ENCODE measurements at places on chromosomes 1 and 21.
A peak's percentile ranks its signal among the peaks of the same experiment; 100 is the strongest.

DNA sequence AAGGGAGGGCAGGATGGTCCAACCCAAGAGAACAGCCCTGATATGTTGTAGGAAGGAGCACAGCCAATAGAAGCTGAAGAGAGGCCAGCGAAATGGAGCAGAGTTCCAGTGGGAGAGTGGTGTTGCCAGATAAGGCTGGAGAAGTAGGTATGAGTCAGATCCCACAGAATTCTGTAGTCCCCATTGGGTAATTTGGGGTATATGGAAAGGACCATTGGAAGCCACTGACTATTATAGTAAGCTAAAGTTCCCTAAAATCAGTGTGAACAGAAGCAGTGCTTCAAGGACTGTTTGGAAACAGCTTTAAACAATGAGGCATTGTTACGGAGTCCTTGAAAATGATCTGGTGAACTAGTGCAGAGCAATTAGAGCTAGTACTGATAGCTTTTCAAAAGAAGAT lies 63.0 kb downstream of the DISP1 start:
- no peak for DNase-seq

DNA sequence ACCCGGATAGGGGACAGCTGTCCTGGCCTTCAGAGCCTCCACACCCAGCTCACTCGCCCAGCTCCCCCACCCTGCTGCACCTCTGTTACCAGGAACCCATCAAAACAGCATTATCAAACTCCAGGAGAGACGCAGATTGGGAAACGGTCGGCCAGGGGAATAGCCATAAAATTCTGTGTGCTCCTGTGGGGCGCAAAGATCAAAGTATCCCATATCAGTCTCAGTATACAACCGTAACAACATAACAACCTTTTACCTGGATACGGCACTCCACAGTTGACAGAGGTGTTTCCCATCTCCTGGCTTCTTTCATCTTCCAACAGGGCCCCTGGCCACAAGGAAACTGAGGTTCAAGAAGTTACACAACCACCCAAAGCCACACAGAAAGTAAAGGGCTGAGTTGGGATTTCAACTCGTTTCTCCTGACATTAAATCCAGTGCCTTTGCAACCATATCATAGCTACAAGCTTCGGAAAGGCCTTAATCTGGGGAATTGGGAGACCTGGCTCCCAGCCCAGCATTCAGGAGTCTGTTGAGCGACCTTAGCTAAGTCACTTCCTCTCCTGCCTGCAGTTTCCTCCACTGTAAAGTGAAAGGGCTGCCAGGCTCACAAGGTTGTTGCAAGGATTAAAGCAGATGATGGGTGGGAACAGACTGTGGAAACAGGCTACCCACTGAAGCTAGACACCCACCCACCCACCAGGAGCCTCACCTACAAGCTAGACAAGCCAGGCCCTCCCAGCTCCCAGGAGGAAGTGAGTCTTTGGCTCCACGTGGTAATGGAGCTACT lies 8.1 kb upstream of the EPHB2 start:
- DNase-seq, result no peak

DNA sequence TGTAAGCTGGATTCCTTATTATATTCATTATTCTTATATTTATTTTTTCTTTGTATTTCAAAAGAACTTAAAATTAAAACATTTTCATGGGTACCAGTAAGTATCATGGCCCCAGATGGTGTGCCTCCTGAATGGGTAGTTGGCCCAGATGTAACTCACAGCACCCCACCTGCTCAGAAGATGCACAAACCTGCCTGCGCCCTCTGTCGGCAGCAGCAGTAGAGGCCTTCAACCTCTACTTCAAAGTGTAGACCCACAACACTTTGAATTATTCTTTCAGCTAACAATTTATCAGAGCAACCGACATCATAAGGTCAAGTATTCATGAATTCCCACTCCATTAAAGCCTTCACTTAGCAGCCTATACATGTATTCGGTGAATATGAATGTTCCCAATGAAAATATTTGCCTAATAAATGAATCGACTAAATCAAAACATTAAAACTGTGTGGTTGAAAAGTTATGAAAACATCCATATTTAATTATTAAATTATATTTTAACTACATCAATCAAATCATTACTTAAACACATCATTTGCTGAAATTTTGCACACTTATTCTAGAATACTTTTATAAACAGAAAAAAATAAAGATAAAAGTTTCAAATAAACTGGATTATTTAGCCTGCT lies 25.4 kb downstream of the PIGM start:
- DNase-seq, result peak; percentile 76

- no peak for DNase-seq
Measured at GRCh38 chr1:87176087-87176486, 152.6 kb upstream of the LMO4 start.

DNA sequence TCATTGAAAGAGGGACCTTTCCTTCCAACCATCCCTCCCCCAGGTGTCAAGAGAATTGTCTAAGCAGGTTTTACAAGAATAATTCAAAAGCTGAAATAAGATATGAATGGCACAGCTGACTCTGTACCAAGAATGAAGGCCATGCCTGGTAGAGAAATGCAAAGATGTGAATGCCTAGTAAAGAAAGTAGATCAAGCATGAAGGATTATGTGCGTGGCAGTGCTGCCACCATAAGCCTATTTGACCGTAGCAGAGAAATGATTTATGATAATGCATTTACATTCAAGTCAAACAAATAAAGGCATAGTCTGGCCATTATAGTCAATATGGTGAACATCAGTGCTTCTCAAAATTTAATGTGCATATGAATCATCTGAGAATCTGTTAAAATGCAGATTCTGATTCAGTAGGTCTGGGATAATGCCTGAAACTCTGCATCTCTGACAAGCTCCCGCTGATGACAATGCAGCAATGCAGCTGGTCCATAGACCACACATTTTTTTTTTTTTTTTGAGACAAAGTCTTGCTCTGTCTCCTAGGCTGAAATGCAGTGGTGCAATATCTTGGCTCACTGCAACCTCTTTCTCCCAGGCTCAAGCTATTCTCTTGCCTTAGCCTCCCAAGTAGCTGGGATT lies 16.6 kb upstream of the CLCA4 start:
- no peak for DNase-seq

DNA sequence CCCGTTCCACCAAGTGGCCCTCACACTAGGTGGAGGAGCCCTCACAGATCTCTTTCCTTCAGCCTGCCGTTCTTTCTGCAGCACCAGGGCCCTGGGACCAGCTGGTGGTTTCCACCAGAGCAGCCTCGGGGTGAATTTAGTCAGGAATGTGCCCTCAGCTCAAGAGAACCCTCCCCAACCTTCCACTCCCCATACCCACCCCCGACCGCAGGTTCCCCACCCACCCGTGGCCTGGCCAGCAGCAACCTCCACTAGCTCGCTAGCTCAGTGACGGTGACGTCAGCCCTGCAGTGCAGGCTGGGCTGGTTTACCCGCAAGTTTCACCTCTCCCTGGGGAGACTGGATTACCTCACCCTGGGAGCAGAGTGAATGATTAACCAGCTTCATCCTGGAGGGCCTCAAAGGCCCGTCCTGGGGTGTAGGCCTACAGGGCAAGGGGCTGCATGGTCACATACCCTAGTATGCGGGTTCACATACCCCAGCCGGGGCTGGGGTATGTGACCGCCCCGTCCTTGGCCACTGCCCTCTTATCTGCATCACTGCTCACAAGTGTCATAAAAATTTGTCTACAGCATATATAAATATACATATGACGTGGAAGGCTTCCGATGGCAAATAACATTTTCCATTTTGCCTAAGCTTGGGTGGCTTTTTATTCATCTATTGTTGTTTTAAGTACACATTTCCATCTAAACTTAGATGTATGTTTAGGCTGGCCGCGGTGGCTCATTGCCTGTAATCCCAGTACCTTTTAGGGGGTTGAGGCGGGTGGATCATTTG lies 24.5 kb downstream of the ELF3 start:
- peak; percentile 95 for DNase-seq

DNA sequence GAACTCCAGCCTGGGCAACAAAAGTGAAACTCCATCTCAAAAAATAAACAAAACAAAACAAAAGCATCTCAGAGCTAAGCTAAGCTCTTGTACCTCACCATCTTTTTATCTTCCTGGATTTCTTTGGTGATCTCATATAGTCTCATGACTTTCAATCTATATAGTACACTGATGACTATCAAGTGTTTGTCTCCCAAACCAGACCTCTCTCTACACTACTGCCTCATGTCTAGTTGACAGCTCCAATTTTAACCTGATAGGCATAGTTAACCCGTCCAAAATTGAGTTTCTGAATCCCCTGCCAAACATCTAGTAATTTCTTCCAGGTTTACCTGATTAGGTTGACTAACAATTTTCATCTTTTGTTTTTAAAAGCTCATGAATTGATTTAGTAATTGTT lies 151.7 kb downstream of the COP1 start:
- DNase-seq, result no peak

DNA sequence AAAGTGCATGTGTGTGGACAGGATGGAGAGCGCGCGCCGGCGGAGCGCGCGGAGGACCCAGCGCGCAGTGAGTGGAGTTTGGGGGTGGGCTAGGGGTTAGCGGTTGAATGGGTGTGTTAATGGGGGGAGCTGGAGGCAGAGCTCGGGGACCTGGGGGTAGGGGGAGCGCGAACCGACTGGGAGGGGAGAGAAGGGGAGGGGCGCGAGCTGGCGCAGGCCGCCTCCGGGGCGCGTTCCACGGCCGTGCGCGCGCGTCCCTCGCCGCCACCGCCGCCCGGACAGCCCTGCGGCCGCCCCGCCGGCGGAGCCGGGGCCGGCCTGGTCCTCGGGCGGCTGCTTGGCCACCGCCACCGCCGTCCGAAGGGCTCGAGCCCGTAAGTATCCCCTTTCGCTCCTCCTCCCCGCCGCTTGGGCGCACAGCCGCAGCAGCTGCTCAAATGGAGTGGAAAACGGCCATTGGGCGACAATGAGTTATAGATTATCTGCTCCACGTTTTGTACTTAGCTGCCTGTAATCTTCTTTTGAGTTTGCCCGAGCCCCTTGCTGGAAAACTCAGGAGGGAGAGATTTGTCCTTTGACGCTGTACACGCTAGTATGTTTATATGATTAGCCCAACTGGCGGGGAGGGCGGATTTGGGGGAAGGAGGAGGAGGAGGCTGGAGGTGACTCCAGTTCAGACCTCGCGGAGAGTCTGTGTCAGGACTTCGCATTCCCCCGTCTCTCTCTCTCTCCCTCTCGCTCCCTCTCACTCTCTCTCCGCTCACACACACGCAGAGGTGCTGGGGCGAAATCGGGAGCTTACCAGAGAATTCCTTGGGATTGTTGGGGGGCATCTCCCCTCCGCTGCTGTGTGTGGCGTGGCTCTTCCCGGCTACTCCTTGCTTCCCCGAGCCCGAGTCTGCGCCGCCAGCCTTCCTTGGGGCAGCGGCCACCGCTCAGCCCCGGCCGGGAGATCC lies at the start of gene ADGRL2:
Gene ADGRL2 (plus strand): TSS at position 240 of the 956 bp plus-strand sequence. CDS start 36,051 bp downstream, outside the sequence.
- peak; percentile 95 for DNase-seq

DNA sequence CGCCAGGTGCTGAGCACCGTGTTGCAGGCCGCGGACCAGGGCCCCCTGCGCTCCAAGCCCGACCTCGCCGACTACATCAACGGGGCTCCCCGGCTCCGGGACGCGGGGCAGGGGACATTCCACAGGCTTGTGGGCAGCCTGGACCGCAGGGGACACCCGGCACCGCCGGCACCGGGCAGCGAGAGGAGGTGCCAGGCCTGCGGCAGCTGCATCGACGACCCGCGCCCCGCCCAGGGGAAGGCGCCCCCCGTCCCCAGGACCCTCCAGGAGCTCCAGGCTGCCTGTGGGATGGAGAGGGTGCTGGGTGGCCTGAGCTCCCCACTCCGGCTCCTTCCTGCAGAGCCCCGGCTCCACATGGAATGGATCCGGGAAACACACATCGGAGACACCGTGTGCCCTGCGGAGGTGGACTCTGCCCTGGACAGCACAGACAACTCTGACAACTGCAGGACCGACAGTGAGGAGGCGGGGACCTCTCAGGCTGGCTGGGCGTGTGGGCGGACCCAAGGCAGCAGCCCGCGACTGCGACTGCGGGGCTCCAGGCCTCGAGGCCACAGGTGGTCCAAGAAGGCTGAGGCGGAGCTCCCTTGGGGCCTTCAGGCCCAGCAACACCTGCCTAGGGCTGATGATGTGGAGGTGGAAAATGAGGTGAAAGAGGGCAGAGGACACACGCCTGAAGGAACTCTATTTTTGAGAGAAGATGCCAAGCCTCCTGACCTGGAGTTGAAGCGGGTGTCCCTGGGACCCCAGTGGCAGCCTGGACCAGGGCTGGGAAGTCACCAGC lies 22.8 kb downstream of the KIAA1614 start:
- DNase-seq, result peak; percentile 60

DNA sequence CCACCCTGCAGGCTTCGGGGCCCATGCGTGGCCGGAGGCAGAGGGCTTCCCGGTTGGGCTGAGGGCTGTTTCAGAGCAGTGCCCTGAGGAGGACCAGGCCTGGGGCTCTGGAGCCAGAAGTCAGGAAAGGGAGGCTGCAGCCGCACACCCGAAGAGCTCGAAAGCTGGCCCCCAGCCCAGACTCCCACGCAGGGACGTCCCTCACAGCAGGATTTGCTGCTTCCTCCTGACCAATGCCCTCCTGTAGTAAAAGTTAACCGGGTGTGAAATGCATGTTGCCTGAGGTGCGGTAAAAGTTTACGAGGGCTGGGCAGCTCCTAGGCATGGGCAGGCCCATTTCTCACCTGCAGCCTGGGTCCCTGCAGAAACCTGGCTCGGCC lies 101.5 kb upstream of the ARHGEF16 start:
- peak; percentile 93 for DNase-seq

- DNase-seq, result no peak
Measured at GRCh38 chr21:34969423-34970166, 79.5 kb downstream of the RUNX1 start.

- peak; percentile 5 for DNase-seq
Measured at GRCh38 chr1:79716447-79716846, 709.9 kb upstream of the ADGRL4 start.

- DNase-seq, result no peak
Measured at GRCh38 chr21:28971171-28971570, 21.5 kb downstream of the LTN1 start.

GRCh38 chr1:168344517-168344916 lies 63.8 kb downstream of the TBX19 start:
- DNase-seq, result no peak

DNA sequence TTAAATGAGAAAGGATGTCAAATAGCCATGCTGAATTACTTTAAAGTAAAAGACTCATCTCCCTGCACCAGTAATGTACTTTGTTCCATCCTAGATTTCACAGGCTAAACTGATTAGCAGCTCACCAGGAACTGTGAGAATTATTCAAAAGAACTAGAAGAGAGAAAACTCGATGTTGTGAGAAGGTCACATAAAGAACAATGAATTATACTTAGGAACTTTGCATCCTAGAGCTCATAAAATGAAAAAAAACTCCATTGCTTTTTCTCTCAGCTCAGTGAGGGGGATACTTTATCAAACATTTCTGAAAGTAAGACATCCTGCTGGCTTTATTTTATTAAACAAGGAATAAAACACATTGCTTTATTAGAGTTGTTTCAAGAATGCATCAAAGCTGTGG lies 278.5 kb downstream of the MRPL39 start:
- DNase-seq, result no peak
